ENCODE measurements at places on chromosomes 12 and 14.
A peak's percentile ranks its signal among the peaks of the same experiment; 100 is the strongest.

GRCh38 chr12:108099073-108099472, 30.0 kb upstream of the WSCD2 start:
- no peak for DNase-seq

GRCh38 chr12:68364893-68365725, 32.9 kb upstream of the MDM1 start:
- DNase-seq, result peak; percentile 69

DNA sequence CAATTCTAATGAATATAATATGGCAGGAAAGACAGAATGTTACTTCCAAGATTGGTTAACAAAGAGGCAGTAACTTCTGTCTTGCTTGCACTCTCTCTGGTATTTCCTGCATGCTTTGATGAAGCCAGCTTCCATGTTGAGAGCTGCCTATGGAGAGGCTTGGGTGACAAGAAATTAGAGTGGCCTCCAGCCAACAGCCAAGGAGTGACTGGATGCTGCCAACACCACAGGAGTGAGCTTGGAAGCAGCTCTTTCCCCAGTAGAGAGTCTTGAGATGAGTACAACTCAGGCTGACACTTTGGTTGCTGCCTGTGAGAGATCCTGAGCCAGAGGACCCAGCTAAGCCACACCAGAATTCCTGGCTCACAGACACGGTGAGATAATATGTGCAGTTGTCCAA, 183.1 kb downstream of the RMST start:
- no peak for DNase-seq

DNA sequence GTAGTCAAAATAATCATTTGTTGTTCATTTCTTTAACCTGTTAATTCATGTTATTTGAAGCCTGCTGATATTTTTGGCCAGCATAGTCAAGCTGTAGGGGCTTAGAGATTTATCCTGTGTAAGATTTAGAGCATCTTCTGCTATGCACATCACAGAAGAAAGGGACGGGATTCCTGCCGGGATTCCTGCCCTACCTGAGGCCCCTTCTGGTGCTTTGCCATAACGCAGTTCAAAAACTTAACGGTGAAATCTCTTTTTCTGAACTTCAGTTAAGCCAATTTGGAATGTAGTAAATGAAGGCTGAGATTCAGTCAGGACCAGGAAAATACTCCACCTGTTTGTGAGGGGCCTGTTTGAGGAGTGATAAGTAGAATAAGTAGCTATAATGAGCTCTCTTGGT, 50.7 kb upstream of the TMEM260 start:
- no peak for DNase-seq

- no peak for DNase-seq
Measured at GRCh38 chr14:89251061-89251460, 166.0 kb downstream of the FOXN3 start.
